ENCODE measurements at places on chromosomes 7 and 10.

- no peak for DNase-seq
Measured at GRCh38 chr10:25902002-25902401, 32.0 kb upstream of the MYO3A start.

- peak; percentile 38 for DNase-seq
Measured at GRCh38 chr10:97095701-97096260, 90.0 kb downstream of the SLIT1 start.

GRCh38 chr7:151113344-151114150, 27.3 kb downstream of the AGAP3 start:
- peak; percentile 88 for DNase-seq

DNA sequence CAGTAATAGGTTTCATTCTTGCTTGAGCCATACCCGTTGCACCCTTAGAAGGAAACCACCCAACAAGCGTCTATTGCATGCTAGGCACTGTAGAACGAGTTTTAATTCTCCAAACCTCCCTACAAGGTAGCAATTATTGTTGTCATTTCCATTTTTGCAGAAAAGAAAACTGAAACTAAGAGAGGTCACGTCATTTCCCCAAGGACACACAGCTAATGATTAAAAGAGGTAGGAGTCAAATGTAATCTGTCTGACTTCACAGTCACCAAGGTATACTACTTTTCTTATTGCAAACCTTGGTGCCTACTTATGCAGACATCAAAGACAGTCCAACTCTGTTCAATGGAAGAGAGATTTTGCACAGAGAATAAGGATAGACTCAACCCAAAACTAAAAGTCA, 49.1 kb upstream of the C1QL3 start:
- DNase-seq: no peak

- no peak for DNase-seq
Measured at GRCh38 chr7:5248201-5248885, 34.4 kb upstream of the SLC29A4 start.

- DNase-seq: no peak
Measured at GRCh38 chr10:110394296-110394695, 89.6 kb upstream of the SMNDC1 start.

- no peak for DNase-seq
Measured at GRCh38 chr7:77326131-77326530, 90.0 kb downstream of the GSAP start.

- no peak for DNase-seq
Measured at GRCh38 chr7:47538846-47539311, 43.0 kb downstream of the TNS3 start.

Measured in endodermal cell (in vitro differentiated cells).